ENCODE measurements at places on chromosomes 5 and 9.

DNA sequence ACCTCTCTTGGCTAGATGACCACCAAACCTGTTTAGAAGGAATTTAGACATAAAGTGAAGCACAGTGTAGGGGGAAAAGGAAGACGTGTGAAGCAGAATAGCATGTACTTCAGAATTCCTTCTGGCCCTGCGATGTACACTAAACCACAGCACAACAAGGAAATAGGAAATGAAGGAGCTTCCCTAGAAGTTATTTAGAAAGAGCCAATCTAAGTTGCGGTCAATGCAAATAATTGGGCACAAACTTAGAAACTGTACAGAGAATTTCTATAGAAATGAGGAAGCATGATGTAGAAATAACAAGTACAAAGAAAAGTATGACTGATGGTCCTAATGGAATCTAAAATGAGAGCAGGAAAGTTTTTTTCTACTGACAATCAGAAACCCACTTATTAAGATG is 41.5 kb downstream of the ANKRD55 start:
- no peak for DNase-seq

GRCh38 chr5:149205625-149206523 is 64.6 kb downstream of the ABLIM3 start:
- no peak for DNase-seq

DNA sequence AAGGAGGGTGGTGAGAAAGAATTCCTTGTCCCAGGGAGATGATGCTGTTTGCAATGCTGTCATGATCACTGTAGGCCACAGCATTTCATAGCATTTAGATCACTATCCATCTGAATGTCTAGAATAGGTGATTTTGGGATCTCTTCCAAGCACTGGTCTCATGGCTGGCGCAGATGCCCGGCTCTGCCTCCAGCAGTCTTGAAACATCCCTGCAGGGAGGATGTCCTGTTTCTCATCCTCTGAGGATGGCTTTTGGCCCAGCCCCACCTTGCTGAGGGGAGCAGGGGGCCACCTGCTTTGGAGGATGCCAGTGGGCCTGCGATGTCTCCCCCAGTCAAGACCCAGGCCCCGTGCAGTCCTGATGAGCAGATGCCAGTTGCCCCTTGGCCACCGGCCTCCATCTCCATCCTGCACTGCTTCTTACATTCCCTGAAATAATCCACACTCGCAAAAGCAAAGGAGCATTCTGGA is 63.5 kb upstream of the GARNL3 start:
- peak; percentile 57 for DNase-seq

DNA sequence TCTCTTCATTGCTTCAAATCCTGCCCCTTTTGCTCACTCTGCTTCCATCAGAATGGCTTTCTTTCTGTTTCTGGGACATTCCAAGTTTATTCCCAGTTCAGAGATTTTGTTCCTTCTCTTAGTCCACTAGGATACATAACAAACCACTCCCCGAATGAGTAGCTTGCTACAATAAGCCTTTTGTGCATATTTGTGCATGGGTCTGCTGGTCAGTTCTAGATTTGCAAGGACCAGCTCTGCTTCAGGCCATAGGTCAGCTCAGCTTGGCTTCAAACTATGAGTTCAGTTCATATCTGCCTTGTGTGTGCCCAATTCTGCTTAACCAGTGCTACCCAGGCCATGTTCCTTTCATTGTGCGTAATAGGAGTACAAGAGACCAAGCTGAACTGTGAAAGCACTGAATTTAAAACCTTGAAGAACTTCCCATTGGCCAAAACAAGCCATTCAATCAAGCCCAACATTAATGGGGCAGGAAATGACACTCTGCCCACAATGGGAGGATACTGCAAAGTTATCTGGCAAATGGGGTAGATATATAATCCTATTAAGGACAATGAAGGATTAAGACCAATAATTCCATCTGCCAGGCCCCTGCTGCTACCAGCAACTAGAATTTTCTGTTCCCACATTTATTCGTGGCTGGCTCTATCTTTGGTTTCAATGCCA is 328.8 kb downstream of the PRELID2 start:
- no peak for DNase-seq

GRCh38 chr9:89732295-89732938 is 127.6 kb downstream of the GADD45G start:
- no peak for DNase-seq

DNA sequence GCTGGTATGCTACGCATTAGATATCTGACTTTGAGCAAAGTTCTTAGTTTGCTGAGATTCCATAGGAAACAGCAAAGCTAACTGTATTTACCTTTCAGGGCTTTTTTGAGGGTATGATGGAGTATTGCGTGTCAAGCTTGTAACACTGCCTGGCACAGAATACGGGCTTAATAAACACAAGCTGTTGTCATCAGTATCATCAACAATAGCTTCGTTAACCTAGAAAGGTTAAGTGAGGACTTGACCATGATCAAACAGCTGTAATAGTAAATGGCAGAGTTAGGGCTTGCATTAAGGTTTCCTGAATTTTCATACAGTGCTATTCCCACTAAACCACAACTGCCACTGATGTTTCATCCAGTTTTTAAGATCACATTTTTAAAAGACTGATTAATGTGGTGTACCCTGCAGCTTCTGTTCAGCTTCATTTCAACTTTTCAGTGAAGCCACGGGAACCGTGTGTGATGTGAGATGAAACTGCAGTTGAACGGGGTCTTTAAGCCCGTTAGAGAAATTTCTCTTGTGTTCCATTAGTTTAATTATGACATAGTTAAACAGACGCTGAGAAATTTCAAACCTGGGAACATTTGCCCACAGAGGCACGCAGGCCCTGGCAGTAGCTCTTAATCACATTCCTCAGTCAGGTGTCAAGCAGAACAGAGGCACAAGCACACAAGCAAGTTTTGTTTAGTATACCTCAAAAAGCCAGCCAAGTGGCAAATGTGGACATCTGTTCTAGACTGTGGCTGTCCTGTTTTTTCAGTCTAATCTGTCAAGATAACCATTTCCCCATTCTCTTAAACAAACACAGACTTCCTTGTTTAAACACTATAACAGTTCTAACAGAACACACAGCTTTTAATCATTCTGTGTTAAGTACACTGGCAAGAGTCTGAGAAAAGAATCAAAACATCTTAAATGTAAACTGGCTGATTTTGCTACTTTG is 147.1 kb downstream of the ZNF608 start:
- no peak for DNase-seq

DNA sequence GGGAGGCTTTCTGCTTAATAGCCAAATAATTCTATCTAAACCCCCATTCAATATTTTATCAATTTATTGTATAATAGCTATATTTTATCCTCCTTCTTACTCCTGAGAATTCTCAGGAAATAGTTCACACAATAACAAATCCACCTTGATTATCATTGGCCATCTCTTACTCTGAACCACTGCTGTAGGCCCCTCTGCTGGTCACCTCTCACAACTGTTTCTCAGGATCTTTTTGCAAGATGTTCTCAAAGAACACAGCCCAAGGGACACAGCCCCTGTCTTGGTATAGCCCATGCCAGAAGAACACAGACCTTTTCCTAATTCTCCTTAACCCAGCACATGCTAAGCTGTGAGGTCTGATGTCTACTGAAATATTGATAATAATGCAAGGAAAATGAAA is 74.9 kb upstream of the HTR4 start:
- DNase-seq = no peak
